A549 treated with CORT108297 at 1 μM for 4 hours (cell line): ENCODE measurements at places on chromosomes 4 and X. TPM values are rescaled to one million over a fixed set of nuclear protein-coding genes. Genes with fewer than 3 reads are reported as not detected.

TRIM61 gene
- total RNA-seq, result not detected in 5 replicates

BEX1 gene
- not detected in 5 replicates for total RNA-seq

MAGEA1 gene
- total RNA-seq, result 0.09 to 0.21 TPM (median 0.14 TPM) in 5 replicates

HSD17B10 gene
- 168 to 203 TPM (median 197 TPM) in 5 replicates for total RNA-seq

SCRG1 gene
- total RNA-seq, result not detected in 5 replicates

BMPR1B gene
- 5.0 to 7.5 TPM (median 6.6 TPM) in 5 replicates for total RNA-seq

ZNF827 gene
- 2.7 to 3.8 TPM (median 3.5 TPM) in 5 replicates for total RNA-seq

SSX3 gene
- total RNA-seq, result not detected in 5 replicates

ADGRG2 gene
- 6.2 to 7.6 TPM (median 6.9 TPM) in 5 replicates for total RNA-seq

BST1 gene
- total RNA-seq, result 16.2 to 21.2 TPM (median 18.4 TPM) in 5 replicates

C4orf51 gene
- not detected in 5 replicates for total RNA-seq

STPG2 gene
- 0.05 TPM in 1 of 5 replicates, not detected in the others for total RNA-seq

SSX2B gene
- total RNA-seq, result not detected in 5 replicates

COL4A6 gene
- 14.1 to 17.4 TPM (median 16.2 TPM) in 5 replicates for total RNA-seq

ARFIP1 gene
- total RNA-seq, result 13.5 to 19.7 TPM (median 15.9 TPM) in 5 replicates

IL15 gene
- total RNA-seq, result 10.1 to 14.3 TPM (median 12.0 TPM) in 5 replicates

NAP1L3 gene
- total RNA-seq, result 0.25 to 0.42 TPM (median 0.29 TPM) in 5 replicates

EPGN gene
- total RNA-seq, result 0.07 to 0.27 TPM in 2 of 5 replicates, not detected in the others

CHRDL1 gene
- total RNA-seq, result 0.01 to 0.06 TPM in 2 of 5 replicates, not detected in the others

ETNPPL gene
- 0.08 TPM in 1 of 5 replicates, not detected in the others for total RNA-seq

PDCL2 gene
- total RNA-seq, result not detected in 5 replicates

TLR8 gene
- total RNA-seq, result not detected in 5 replicates

FGFR3 gene
- total RNA-seq, result 1.3 to 2.8 TPM (median 2.2 TPM) in 5 replicates

SLC4A4 gene
- total RNA-seq, result 1.3 to 2.5 TPM (median 1.9 TPM) in 5 replicates

MAGEA8 gene
- not detected in 5 replicates for total RNA-seq

ATP10D gene
- 2.7 to 4.2 TPM (median 3.1 TPM) in 5 replicates for total RNA-seq

MAGEA10 gene
- total RNA-seq, result 0.05 to 0.13 TPM (median 0.08 TPM) in 4 of 5 replicates, not detected in the other

EDA gene
- 0.36 to 0.73 TPM (median 0.55 TPM) in 5 replicates for total RNA-seq

CFAP99 gene
- 0.05 to 0.35 TPM (median 0.06 TPM) in 5 replicates for total RNA-seq

PWWP3B gene
- not detected in 5 replicates for total RNA-seq

DCX gene
- total RNA-seq, result not detected in 5 replicates
